Activated CD4-positive, alpha-beta T cell treated with anti-CD3 and anti-CD28 coated beads, Interleukin-2, amount 10 ng/mL, durations not matched to agents 24 days and 14 days (primary cell): ENCODE measurements at places on chromosomes 13 and 19. TPM values are rescaled to one million over a fixed set of nuclear protein-coding genes. Genes with fewer than 3 reads are reported as not detected.

Gene ZNF136
- total RNA-seq = 9.4 and 10.3 TPM in 2 replicates

Gene PLK5
- not detected in 2 replicates for total RNA-seq

Gene MCF2L
- 0.09 and 0.38 TPM in 2 replicates for total RNA-seq

Gene EBI3
- 44.0 and 45.0 TPM in 2 replicates for total RNA-seq

Gene MEDAG
- not detected in 2 replicates for total RNA-seq

Gene KLF1
- 0.77 and 1.2 TPM in 2 replicates for total RNA-seq

Gene PSG7
- not detected in 2 replicates for total RNA-seq
